EH (cell line): ENCODE measurements at places on chromosomes 4 and X.
A peak's percentile ranks its signal among the peaks of the same experiment; 100 is the strongest.

- DNase-seq = no peak
Observed at GRCh38 chr4:105434940-105435339, 38.9 kb downstream of the PPA2 start.

DNA sequence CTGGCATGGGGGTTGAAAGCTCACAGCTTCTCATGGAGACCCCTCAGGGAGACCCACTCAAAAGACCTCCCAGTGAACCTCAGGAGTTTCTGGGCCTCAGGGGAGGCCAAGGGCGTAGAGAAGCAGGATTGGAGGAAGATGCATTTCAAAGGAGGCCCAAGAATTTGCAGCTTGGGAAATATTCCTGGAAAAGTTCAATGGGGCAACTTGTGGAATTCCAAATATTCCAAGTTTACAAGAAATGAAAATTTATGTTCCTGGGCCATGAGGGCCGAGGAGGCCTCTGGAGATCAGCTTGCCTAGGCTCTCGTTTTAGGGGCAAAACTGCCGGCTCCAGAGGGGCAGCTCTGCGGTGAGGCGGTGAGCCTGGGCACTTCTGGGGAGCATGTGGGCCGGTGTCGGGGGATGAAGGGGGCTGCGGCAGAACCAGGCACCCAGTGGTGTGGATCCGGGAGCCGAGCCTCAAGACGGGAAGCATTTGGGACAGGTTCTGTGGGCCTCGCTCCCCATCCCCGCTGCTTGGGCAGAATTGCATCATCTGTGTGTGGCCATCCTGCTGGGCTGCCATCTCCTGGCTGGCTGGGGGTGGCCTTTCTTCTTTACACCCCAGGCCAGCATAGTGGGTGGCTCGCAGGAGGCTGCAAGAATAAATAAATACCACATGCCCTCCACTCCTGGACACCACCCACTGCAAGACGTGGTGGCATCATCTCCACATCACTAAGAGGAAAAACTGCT, 54.6 kb upstream of the GPR78 start:
- peak; percentile 86 for DNase-seq

GRCh38 chr4:175351473-175351872, 433.3 kb downstream of the ADAM29 start:
- DNase-seq = no peak

DNA sequence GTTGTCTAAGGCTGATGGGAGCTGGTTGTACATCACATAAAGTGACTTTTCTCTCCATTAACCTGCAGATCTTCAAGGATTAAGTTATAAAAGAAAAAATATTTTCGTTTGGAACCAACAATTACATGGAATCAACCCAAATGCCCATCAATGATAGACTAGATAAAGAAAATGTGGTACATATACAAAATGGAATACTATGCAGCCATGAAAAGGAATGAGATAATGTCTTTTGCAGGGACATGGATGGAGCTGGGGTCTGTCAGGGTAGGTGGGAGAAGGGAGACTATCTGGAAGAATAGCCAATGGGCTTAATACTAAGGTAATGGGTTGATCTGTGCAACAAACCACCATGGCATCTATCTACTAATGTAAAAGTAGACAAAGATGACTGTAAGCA, 313.2 kb downstream of the FSTL5 start:
- DNase-seq = no peak
